ENCODE measurements at places on chromosomes 12 and 14.

DNA sequence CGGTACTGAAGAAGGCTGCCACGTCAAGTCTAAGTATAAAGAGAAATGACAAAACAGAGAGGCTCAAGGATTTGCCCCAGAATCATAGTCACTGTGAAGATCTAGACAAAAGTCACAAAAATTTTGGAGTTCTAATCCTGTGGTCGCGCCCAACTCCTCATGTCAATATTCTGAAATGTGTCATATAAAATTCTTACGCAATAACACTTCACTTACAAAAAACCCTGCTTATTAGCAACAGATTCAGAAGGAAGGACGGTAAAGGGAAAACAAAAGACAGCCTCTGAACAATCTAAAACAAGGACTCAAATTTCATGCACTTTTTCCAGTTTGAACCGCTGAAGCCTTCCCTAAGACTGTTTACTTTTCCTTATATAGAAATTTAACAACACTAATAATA, 94.7 kb downstream of the TSPAN8 start:
- DNase-seq: no peak

- no peak for DNase-seq
Measured at GRCh38 chr12:65432651-65433050, 154.2 kb downstream of the MSRB3 start.

- DNase-seq: no peak
Measured at GRCh38 chr12:630656-631632, 32.3 kb downstream of the NINJ2 start.

DNA sequence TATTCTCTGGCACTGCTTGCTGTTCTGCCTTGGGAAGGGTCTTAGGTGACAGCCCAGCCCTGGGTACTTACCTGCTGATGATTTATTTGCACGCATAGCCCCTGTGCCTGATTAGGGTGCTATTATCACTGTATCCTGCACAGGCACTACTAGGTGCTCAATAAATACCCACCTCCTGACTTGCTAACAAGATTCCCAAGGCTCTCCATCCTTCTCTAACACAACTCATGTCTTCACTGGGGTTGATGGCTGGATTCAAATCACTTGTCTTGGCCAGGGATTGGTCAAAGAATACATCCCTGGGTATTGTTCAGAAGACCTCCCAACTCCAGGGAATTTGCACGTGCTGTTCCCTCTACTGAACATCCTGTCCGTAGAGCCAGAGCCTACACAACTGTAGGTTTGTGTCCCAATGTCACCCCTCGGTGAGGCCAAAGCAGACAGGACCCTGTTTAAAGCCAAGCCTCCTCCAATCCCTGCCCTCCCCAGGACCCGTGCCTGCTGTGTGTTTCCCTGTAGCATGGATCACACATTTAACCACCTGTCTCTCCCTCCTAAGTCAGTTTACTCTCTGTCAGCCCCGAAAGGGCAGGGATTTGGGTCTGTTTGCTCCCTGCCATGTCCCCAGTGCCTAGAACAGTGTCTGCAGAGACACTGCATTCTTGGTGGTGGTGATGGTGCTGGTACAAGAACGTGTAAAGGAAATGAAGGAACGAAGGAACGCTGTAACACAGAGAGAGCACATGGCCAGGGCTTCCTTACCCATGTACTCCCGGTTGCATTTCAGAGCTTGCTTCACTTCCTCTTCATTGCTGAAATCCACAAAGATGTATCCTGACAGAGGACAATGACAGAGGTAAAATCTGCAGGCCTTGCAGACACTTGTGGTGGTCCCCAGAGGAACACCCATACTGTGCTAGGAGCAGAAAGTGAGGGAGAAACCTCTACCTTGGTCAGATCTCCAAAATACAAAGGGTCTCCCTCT, 16.5 kb downstream of the RBM19 start:
- no peak for DNase-seq

- DNase-seq: no peak
Measured at GRCh38 chr12:57620245-57620935, 9.2 kb downstream of the ARHGEF25 start.

GRCh38 chr12:106226884-106227640, 20.8 kb downstream of the CKAP4 start:
- peak; percentile 79 for DNase-seq

DNA sequence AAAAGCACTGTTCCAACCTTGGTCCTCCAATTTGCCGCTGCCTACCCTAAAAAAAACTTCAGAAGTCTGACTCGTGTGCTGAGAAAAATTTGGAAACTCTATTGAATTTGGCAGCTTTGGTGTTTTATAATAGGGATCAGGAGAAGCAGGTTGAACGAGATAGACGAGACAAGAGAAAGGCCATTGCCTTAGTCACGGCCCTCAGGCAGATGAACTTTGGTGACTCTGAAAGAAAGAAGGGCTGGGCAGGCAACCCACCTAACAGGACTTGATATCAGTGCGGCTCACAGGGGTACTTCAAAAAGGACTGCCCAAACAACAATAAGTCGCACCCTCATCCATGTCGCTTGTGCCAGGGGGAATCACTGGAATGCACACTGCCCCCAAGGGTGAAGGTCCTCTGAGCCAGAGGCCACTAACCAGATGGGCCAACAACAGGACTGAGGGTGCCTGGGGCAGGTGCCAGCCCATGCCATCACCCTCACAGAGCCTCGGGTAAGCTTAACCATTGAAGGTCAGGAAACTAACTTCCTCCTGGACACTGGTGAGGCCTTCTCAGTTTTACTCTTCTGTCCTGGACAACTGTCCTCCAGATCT, 102.5 kb upstream of the SSTR1 start:
- DNase-seq: no peak

GRCh38 chr14:90850487-90850886, 34.3 kb upstream of the TTC7B start:
- DNase-seq: no peak

GRCh38 chr12:106631797-106632196, 49.0 kb downstream of the RFX4 start:
- DNase-seq: no peak

DNA sequence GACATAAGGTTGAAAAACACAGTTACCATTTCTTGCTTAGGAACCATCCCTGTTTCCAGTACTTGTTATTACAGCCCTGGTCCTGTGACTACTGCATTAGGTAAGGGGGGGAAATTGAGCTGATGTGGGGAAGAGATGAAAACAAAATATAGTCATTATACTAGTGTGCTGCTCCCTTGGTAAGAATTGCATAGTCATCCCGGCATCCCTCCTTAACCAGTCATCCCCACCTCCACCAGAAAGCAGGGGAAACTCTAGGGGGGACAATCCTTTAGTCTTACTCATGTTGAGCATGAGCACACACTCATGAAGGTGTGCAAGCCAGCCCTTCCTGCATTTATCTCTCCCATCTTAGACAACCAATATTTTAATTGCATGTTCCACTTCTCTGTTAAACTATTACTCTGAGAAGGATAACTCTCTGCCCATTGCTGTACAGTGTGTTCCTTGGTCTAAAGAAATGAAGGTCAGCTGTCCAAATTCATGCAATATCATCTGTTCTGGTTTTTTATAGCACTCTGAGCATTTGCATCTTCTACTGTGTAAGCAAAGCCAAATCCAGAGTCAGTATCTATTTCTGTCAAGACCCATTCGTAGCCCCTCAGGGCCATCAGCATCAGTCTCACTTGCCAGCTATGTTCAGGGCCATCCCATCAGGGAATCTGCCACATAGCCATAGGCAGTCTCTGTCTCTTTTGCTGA, 46.8 kb downstream of the TMEM30B start:
- no peak for DNase-seq

GRCh38 chr14:78131616-78132015, 38.6 kb upstream of the NRXN3 start:
- DNase-seq: no peak

- no peak for DNase-seq
Measured at GRCh38 chr12:7869137-7869536, 3.6 kb downstream of the SLC2A14 start.

DNA sequence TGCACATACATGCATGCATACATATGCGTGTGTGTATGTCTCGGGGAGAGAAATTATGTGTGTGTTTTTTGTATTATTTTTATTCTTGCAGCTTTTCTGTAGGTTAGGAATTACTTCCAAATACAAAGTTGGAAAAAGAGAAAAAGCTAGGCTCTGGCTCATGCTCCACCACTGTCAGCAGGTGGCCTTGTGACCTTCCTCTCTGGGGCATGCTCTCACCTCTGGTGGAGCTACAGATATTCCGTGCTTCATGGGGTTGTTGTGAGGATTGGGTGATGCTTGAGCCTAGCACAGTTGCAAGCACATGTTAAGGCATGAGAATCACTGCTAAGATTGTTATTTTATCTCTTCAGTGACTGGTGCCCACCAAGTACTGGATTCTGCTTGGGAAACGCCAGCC, 6.7 kb upstream of the SERPINA6 start:
- DNase-seq: no peak

DNA sequence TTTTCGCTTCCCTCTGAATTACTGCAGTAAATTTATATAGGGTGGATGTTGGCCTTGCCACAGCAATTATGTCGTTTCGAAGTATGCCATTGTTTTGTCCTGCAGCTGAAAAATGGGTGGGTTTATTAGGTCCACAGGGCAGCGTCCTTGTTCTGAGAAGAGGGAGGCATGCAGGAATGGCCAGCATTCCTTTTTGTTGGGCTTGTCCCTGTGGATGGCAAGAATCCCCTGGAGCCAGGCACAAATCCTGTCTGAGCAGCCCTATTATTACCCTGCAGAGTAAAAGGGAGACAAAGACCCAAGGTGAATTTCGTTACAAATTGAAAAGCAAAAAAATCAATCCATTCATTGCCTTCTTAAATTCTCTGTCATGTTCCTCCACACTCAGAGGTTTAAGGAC, 88.1 kb downstream of the CHST11 start:
- DNase-seq: no peak

DNA sequence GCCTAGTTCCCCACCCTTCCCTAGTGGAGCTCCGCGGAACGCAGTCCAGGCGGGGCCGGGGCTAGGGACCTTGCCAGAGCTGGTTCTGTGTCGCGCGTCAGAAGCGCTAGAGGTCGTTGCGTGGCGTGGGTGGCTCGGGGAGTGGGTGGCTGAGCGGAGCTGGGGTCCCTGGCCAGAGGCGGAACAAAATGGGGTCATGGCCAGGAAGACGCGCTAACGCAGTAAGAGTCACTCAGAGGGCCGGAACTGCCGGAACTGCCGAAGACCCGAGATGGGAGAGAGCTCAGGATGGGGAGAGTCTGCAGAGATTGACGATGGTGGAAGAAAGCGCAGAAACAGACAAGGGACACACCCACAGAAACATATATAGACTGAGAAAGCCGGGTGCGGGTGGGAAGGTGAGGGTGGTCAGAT, 4.8 kb downstream of the DGKA start:
- no peak for DNase-seq

DNA sequence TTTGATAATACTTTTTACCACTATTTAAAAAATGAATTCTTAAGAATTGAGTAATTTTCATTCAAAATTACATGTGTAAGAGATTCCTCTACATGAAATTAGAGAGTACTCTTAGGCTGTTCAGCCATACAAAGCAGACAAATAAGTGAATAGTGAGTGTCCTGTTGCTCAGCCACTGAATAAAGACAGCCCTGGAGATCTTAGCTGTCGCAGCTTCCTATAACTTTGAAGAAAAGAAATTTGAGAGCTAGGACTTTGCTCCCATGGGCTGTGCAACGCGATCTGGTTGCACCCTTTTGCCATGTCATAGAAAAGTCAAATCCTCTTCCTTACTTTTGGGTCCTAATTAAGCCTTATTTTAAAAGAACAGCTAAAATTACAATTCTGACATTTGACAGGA, 40.9 kb upstream of the LRIG3 start:
- DNase-seq: no peak

GRCh38 chr14:23125011-23125410, 6.0 kb upstream of the CEBPE start:
- DNase-seq: no peak

DNA sequence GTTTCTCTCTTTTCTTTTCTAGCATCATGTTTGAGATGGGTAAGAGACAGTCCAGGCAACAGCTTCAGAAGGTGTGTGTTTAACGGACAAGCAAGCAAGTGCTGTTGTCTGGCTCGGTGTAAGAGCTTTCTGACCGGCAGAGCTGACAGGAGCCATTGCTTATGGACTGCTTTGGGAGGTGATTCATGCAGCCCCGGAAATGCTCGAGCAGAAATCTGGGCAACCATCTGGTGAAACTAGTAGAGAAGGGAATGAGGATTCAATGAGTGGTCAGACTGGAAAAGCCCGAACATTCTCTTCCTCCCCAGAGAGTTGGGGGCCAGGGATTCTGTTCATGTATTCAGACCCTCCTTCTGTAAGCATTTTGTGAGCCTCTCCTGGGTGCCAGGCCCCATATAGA, 24.4 kb downstream of the TUNAR start:
- DNase-seq: no peak

- no peak for DNase-seq
Measured at GRCh38 chr12:106771425-106771824, 3.1 kb upstream of the RIC8B start.

GRCh38 chr12:46382964-46383653, 10.5 kb upstream of the SLC38A2 start:
- DNase-seq: peak; percentile 95

- DNase-seq: no peak
Measured at GRCh38 chr14:35412272-35413056, 7.9 kb upstream of the NFKBIA start.

DNA sequence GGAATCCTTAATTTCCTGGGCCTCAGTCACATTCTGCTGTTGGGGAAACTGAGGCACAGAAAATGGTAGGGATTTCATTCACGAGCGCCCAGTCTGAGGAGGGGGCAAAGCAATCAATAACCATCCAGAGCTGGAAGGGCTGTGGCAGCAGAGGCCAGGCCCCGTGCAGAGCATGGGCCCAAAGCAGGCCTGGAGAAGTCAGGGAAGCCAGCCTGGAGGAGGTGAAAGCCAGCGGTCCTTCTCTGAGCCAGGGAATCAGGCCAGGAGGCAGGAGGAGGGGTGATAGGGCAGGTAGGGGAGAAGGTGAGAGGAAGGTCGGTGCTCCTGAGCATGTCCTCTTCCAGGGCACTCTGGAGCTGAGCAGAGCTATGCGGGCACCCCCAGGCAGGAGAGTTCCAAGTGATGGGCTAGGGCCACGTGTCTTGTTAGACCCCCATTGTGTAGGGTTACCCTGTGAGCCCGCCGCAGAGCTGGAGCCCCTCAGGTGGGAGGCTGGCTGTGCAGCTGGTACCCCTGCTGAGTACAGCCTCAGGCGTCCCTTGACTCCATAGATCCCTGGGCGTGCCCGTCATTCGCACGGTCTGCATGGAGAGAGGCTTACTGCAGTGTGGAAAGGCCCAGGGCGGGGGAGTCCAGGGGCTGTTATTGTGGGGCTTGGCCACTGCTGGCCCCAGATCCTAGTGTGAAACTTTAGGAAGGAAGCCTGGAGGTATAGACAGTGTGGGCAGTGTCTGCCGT, 4.8 kb downstream of the TNFAIP2 start:
- DNase-seq: no peak

GRCh38 chr12:2391740-2392331, 339.0 kb downstream of the CACNA1C start:
- no peak for DNase-seq

DNA sequence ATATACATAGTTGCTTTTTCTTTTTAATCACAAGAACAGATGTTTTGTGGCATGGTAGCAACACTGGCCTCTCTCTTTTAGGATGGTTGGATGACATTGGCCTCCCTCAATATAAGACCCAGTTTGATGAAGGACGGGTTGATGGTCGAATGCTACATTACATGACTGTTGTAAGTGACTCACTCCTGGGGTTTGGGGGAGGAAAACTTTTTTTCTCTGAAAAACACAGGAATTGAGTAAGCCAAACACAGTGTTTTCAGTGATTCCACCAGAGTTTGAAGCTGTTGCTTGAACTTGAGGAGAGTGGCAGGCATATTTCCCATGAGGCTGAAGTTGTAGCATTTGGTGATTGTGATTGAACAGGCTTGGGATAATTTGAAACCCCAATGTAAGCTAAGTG, 13.7 kb upstream of the REP15 start:
- DNase-seq: no peak

Data from SK-MEL-5 (cell line).